Karpas-422 (cell line): ENCODE measurements at places on chromosomes 4 and X. TPM values are rescaled to one million over a fixed set of nuclear protein-coding genes. Genes with fewer than 3 reads are reported as not detected.
A peak's percentile ranks its signal among the peaks of the same experiment; 100 is the strongest.

SH2D1A gene
- total RNA-seq = 0.72 and 1.5 TPM in 2 replicates

DAPP1 gene
- total RNA-seq = 49.1 and 102 TPM in 2 replicates

CENPVL2 gene
- total RNA-seq = not detected in 2 replicates

MTNR1A gene
- not detected in 2 replicates for total RNA-seq

GPM6B gene
- not detected in 2 replicates for total RNA-seq

XK gene
- 0.04 TPM in 2 replicates for total RNA-seq

MAGEB1 gene
- total RNA-seq = not detected in 2 replicates

FAAH2 gene
- total RNA-seq = 0.47 TPM in 1 of 2 replicates, not detected in the other

SH3BGRL gene
- 121 and 289 TPM in 2 replicates for total RNA-seq

IL2 gene
- not detected in 2 replicates for total RNA-seq

DNA sequence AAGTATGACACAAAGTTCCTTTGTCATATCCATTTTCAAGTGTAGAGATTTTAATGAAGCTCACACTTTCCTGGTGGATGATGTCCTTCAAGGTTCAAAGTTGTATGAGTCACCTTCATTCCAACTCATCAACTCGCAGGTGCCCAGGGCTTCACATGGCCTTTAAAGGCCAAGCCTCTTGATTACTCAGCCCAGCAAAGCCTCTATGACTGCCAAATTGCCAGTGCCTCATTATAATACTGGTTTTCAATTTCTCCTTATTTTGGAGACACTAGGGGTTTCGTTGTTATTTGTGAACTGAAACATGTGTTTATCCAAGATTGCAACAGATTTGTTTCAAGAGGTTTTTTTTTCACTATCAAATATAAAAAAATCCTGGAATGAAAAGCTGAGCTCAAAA lies 45.9 kb upstream of the PPP3CA start:
- no peaks in the 10 kb centered on the region for H3K36me3 ChIP-seq
- H3K4me3 ChIP-seq = no peak overlapping the region
- no peak overlapping the region for H3K27ac ChIP-seq
- H3K4me1 ChIP-seq = no peaks in the 10 kb centered on the region
- H3K27me3 ChIP-seq = no peaks in the 10 kb centered on the region

DNA sequence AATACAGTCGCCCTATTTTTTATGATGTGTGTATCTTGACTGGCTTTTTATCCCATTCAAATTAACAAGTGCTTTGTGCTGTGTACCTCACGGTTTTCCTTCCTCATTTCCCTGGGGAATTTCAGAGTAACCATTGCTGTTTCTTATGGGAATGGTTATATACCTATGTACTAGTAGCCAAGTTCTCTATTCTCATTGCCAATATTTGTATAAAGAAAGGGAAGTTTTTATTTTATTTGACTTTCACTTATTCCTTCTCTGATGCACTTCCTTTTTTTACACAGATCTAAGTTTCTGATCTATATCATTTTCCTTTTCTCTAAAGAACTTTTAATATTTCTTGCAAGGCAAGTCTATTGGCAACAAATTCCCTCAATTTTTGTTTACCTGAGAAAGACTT lies 181.3 kb downstream of the SOWAHB start:
- H3K27me3 ChIP-seq = no peaks in the 10 kb centered on the region
- H3K36me3 ChIP-seq = no peaks in the 10 kb centered on the region

GRCh38 chr4:24433515-24434214 lies 150.7 kb downstream of the DHX15 start:
- H3K4me3 ChIP-seq = no peak overlapping the region
- no peaks in the 10 kb centered on the region for H3K4me1 ChIP-seq
- DNase-seq = no peak
- no peak overlapping the region for H3K27ac ChIP-seq
- H3K36me3 ChIP-seq = no peaks in the 10 kb centered on the region

- peak overlapping the region; percentile 41; the same call in 1 of the 2 replicates for H3K27ac ChIP-seq
- no peak for DNase-seq
- no peak overlapping the region for H3K4me3 ChIP-seq
- H3K36me3 ChIP-seq = no peaks in the 10 kb centered on the region
Observed at GRCh38 chrX:23901060-23901459, 6.7 kb downstream of the APOO start.

- H3K4me3 ChIP-seq = no peak overlapping the region
- H3K36me3 ChIP-seq = no peaks in the 10 kb centered on the region
- no peak overlapping the region for H3K27ac ChIP-seq
Observed at GRCh38 chr4:169079942-169080827, 70.1 kb upstream of the CBR4 start.

- H3K27ac ChIP-seq = no peak overlapping the region
- no peaks in the 10 kb centered on the region for H3K36me3 ChIP-seq
- no peak for DNase-seq
- no peaks in the 10 kb centered on the region for H3K27me3 ChIP-seq
- H3K4me1 ChIP-seq = no peaks in the 10 kb centered on the region
Observed at GRCh38 chr4:71857713-71858451, 74.0 kb upstream of the GC start.

DNA sequence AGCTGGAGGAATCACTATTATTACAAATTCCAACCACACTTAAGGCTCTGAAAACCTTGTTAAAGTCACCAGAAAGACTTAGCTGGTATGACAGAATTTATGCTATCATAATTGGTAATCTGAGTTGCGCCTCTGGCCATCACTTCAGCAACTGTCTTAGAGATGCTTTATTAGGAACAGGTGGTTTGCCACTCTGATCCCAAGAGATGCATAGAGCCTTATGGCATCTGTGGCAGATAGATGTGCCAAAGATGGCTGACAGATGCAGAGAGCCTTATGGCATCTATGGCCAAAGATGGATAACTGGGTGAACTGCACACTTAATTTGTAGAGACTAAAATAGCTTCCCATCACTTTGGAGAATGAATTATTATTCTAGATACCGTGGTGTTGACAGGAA lies 32.3 kb upstream of the PLAC8 start:
- no peak overlapping the region for H3K27ac ChIP-seq
- no peaks in the 10 kb centered on the region for H3K4me1 ChIP-seq
- H3K36me3 ChIP-seq = no peaks in the 10 kb centered on the region
- no peak overlapping the region for H3K4me3 ChIP-seq

DNA sequence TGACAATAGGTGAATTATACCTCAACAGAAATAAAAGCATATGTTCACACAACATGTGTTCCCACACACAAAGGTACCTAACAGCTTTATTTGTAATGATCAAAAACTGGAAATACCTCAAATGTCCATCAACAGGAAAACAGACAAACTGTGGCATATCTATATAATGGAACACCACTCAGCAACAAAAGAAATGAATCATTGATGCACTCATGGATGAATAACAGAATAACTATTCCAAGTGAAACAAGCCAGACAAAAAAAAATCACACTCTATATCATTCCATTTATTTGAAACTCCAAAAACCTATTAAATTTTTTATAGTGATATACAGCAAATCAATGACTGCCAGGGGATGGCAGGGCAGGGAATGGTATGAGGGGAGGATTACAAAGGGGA lies 148.1 kb downstream of the PLS3 start:
- H3K4me1 ChIP-seq = no peaks in the 10 kb centered on the region
- DNase-seq = no peak
- no peaks in the 10 kb centered on the region for H3K36me3 ChIP-seq
- H3K27ac ChIP-seq = no peak overlapping the region
- no peaks in the 10 kb centered on the region for H3K27me3 ChIP-seq

GRCh38 chrX:142156567-142156966 lies 48.5 kb downstream of the MAGEC2 start:
- H3K4me1 ChIP-seq = no peaks in the 10 kb centered on the region
- H3K36me3 ChIP-seq = no peaks in the 10 kb centered on the region
- no peak overlapping the region for H3K27ac ChIP-seq
- no peaks in the 10 kb centered on the region for H3K27me3 ChIP-seq

DNA sequence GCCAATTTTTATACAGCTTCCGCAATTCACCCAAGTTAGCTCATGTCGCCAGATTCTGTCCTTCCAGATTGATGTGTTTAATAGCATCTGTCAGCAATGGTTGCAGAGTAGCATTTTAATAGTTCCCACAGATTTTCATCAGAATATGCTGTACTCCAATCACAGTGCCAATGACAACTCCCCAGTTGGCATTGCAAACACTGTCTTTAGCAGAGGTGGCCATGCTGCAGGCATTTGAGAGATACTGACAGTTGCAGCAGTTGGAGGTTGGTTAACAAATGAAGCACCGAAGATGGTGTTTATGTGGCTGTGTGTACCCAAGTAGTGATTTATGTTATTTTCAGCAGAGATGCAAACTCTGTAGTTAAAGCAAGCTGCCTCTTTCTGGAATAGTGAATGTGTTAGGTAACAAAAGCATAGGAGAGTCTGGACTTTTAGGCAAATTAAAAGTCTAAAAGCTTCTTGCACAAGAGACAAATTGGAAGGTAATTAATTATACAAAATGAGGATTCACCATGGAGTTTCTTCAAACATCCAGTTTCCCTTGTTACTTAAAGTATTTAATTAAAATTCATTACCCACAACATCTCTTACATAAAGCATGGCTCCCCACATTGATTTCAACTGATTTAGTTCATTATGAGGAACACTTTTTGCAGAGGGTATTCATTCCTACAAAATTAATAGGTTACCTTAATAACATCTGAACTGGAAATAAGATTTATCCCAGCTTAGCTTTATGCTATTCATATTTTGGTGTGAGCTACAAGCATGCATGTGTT lies 65.2 kb downstream of the PARM1 start:
- H3K4me3 ChIP-seq = no peak overlapping the region
- peaks cover 67% of the 10 kb centered on the region for H3K4me1 ChIP-seq
- no peaks in the 10 kb centered on the region; the same call in 1 of the 2 replicates for H3K36me3 ChIP-seq
- DNase-seq = no peak
- no peaks in the 10 kb centered on the region for H3K27me3 ChIP-seq
- no peak overlapping the region for H3K27ac ChIP-seq

- H3K4me1 ChIP-seq = no peaks in the 10 kb centered on the region
- DNase-seq = no peak
- no peaks in the 10 kb centered on the region for H3K36me3 ChIP-seq
- H3K4me3 ChIP-seq = no peak overlapping the region
Observed at GRCh38 chrX:13128104-13128503, 83.7 kb upstream of the FAM9C start.

GRCh38 chrX:14916017-14916674 lies 42.9 kb downstream of the MOSPD2 start:
- no peak overlapping the region for H3K27ac ChIP-seq
- H3K4me1 ChIP-seq = peaks cover 4% of the 10 kb centered on the region; the same call in 1 of the 2 replicates
- no peak overlapping the region for H3K4me3 ChIP-seq
- H3K36me3 ChIP-seq = peaks cover 20% of the 10 kb centered on the region; the same call in 1 of the 2 replicates
- DNase-seq = no peak

GRCh38 chrX:20322887-20323286 lies 56.2 kb upstream of the RPS6KA3 start:
- H3K4me3 ChIP-seq = no peak overlapping the region
- no peaks in the 10 kb centered on the region for H3K27me3 ChIP-seq
- DNase-seq = no peak
- H3K36me3 ChIP-seq = no peaks in the 10 kb centered on the region
- peaks cover 16% of the 10 kb centered on the region for H3K4me1 ChIP-seq

- no peaks in the 10 kb centered on the region for H3K27me3 ChIP-seq
- no peak overlapping the region for H3K27ac ChIP-seq
- H3K4me3 ChIP-seq = no peak overlapping the region
- H3K4me1 ChIP-seq = no peaks in the 10 kb centered on the region
- no peak for DNase-seq
- H3K36me3 ChIP-seq = no peaks in the 10 kb centered on the region
Observed at GRCh38 chr4:97645071-97645821, 498.0 kb downstream of the STPG2 start.

GRCh38 chr4:177297785-177298391 lies 11.8 kb upstream of the NEIL3 start:
- H3K27me3 ChIP-seq = no peaks in the 10 kb centered on the region
- no peaks in the 10 kb centered on the region for H3K4me1 ChIP-seq

DNA sequence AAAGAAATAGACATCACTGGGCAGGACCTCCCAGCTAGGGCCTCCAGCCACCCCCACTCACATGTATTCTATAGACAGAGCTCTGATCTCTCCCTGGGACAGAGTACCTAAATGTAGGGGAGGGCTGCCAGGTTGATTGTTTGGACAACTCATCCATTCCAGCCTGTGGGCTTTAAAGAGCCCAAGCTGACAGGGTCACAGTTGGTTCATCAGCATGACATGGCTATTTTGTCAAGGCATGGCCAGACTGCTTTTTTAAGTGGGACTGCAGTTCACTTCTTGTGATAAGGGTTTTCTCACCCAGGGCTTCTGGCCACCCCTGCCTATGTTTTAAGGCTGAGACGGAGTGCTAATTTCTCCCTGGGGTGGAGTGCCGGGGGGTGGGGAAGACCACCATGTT lies 63.3 kb downstream of the KLHL4 start:
- no peaks in the 10 kb centered on the region for H3K4me1 ChIP-seq
- no peaks in the 10 kb centered on the region for H3K36me3 ChIP-seq
- DNase-seq = no peak
- H3K4me3 ChIP-seq = no peak overlapping the region

DNA sequence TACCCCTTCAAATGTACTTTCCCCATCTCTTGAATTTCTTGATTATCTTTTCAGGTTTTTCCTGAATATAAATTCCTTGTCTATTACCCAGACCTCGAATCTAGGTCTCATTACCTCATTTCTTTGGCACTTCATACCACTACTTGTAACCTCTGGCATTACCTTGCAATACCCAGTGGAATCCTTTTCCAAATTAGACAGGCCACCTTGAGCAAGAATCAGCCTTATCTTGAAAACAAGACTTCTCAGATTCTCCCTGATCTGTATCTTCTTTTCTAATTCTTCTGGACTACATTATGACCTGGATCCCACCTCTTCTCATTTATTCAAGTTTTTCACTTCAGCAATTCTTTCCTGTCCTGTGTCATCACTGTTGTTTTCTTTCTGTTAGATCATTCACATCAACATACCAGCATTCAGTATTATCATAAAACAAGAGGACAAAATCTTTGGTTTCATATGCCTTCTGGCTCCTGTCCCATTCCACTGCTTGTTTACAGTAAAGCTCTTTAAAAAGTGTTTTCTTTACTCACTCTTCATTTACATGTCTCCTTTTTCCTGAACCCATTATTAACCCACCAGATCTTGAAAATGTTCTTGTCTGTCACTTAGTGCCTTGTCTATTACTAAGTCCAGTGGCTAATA lies 275.6 kb upstream of the HS3ST1 start:
- no peaks in the 10 kb centered on the region for H3K36me3 ChIP-seq
- no peaks in the 10 kb centered on the region for H3K4me1 ChIP-seq
- no peak overlapping the region for H3K4me3 ChIP-seq
- no peak for DNase-seq

DNA sequence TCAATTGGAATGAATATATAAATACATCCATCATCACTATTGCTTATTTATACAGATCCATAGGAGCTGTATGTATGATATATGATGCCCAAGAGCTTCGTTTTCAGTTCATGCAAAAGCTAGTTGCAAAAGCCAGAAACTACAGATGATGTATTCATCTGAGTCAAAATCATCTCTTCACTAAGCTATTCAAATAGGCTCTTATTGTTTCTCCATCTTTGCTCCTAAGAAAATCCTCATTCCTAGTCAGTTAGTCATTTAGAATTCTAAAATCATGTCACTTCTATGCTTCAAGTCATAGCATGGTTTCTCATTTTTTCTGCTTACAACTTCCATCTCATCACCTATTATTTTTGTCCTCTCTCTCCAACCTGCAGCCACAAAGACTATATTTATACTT lies 300.1 kb upstream of the TRAM1L1 start:
- no peak overlapping the region for H3K27ac ChIP-seq
- no peaks in the 10 kb centered on the region for H3K36me3 ChIP-seq
- DNase-seq = no peak
- no peaks in the 10 kb centered on the region for H3K27me3 ChIP-seq
